ENCODE measurements at places on chromosomes 6 and 20.

DNA sequence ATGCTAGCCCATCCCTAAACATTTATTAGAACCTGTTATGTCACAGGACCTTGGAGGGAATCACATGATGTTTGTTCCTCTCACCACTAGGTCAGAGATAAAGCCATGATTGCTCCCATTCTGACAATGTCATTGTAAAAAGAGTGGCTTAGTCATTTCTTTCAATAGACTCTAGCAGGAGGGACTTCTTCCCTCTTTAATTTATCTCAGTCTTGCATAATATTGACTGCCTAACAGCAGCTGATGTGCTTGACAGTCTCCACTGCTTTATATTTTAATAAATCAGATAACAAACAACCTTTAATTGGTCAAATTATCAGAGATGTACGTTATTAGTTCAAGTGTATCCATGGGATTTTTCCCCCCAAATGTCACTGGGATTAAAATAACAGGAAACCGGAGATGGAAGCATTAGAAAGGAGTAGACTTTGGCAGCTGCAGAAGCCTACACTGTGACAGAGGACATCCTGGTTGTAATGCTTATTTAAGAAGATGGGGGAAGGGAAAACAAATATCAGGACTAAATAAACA lies 39.6 kb downstream of the LAMA4 start:
- peak; percentile 7 for DNase-seq

DNA sequence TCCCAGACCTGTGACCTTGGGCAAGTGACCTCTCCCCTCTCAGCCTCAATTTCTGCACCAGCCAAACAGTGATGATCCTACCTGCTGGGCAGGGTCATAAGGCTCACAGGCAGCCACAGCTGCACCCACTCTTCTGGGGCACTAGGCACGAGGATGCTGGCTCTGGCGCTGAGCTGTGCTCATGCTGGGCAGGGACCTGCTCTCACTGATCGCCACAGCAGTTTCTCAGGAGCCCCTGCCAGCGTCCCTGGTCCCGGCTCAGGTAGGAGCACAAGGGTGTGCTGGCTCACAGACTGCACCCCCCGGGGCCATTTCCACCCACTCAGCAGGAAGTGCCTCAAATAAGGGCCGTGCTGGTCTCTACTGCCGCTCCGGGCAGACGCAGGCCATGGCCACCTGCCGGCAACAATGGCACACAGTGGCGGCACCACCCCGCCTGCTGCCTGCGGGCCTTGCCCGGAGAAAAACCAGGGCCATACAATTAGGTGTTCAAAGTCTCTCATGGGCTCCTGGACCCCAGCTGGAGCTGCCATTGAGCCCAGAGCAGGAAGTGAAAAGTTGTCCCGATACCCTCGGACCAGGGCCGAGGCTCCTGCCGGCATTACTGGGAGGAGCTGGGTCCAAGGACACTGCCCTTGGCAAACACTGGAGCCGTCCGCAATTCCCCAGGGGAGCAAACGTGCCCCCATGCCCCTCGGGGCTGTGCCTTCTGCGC lies 4.6 kb upstream of the CABLES2 start:
- peak; percentile 81 for DNase-seq

DNA sequence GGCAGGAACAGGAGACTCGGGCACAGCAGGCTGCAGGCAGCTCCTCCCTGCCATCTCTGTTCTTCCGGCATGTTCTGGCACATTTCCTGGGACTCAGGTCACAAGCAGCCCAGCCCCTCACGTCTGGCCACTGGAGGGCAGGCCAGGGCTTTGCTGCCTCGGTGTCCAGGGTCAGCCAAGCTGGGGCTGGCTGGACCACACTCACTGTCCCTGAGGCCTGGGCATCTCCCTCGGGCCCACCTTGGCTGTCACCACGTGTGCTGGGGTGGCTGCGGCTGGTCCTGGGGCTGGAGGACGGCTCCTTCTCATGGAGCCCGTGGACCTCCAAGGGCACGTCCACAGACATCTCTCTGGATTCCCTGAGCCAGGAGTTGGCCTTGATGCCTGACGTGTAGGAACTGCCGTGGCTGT lies 18.5 kb downstream of the FRMD1 start:
- DNase-seq = peak; percentile 38

GRCh38 chr20:22824077-22824476 lies 211.0 kb upstream of the SSTR4 start:
- DNase-seq = no peak

- DNase-seq = no peak
These were observed 122.2 kb upstream of the ATXN1 start for GRCh38 chr6:16883414-16883813.

- DNase-seq = no peak
These were observed 55.6 kb downstream of the ZNF292 start for GRCh38 chr6:87210979-87211378.

DNA sequence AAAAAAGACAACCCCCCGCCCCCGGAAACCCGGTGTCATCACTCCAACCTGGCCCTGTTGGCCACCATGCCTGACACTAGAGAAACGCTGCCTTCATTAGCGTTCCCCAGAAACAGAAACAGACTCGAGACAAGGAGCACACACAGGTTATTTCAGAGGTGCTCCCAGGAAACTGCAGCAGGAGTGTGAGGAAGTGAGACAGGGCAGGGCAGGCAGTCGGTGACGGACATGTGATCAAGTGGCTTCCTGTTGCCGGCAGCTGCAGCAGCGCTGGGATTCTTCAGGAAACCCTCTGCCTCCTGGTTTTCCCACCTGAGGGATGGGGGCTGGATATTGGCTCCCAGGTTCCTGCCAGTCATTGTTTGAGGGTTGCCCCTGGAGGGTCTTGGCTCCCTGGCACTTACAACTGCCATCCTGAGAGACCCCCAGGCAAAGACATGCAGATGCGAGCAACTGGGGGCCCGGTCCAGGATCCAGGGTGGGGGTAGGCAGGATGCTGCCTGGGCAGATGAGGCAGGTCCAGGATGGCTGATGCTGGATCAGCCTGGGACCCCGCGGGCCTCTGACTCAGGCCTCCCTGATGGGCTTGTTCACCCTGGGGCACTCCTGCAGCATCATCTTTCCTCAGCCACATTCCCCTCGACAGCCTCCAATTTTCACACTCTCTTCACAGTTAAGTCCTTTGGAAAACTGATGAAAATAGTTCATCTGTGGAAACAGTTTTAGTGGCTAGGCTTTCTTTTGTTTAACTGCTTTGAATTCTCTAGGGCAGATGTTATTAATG lies 150.7 kb upstream of the SYNDIG1 start:
- DNase-seq = no peak

GRCh38 chr6:93365445-93365844 lies 53.9 kb downstream of the EPHA7 start:
- no peak for DNase-seq

- no peak for DNase-seq
These were observed 627.4 kb upstream of the CITED2 start for GRCh38 chr6:140001821-140002341.

DNA sequence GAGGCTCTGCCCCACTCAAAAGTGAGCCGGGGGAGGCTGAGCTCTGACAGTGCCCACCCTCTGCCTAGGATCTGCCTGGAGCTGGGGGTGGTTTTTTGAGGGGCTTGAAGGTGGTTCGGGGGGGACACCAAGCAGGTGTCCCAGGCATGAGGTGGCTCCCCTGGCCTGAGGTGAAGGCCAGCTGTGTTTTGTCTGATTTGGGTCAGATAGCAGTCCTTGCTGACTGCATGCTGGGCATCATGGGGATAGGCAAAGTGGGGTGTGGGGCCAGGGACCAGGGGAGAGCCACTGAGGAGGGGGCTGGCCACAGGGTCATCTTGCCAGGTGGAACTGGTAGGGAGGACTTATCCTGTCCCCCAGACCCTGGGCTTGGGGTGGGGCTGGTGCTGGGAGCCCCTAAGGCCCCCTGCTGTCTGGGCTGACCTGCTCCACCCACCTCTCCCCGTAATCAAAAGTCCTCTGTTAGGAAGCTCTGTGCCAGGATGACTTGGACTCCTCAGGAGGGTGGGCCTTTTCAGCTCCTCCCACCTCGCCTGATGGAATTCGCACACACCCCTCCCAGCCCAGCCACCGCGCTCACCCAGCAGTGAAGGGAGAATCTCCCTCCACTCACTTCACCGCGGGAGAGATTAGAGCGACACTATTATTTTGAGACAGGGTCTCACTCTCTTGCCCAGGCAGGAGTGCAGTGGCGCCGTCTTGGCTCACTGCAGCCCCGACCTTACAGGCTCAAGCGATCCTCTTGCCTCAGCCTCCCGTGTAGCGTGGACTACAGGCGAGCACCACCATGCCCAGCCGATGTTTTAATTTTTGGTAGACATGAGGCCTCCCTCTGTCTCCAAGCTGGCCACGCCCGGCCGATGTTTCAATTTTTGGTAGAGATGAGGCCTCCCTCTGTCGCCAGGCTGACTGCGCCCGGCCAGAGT lies 1.5 kb upstream of the COL9A3 start:
- DNase-seq = no peak

- peak; percentile 60 for DNase-seq
These were observed 530.4 kb downstream of the QKI start for GRCh38 chr6:163944897-163945296.

DNA sequence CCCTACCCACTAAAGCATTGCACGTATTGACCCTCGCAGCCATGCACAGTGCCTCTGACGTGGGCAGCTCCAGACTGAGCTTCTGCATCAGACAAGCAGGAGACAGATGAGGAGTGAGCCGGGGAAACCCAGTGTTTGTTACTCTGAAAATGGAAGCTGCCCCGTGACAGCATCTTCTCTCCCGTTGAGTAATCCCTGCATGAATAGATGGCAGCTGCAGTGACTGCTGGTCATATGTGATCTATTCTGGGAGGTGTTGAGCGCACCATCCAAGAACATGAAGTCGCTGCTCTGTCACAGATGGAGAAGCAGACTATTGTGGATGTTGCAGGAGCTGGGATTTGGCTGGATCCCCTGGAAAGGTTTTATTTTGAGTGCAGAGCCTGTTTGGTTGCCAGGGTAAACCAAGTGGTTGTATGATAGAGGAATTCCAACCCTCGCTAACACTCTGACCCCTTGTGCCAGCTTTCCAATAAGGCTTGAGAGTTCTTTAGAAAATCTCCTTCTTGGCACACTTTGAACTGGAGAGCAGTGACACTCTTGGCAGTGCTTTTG lies 242.2 kb downstream of the NRN1 start:
- DNase-seq = no peak

DNA sequence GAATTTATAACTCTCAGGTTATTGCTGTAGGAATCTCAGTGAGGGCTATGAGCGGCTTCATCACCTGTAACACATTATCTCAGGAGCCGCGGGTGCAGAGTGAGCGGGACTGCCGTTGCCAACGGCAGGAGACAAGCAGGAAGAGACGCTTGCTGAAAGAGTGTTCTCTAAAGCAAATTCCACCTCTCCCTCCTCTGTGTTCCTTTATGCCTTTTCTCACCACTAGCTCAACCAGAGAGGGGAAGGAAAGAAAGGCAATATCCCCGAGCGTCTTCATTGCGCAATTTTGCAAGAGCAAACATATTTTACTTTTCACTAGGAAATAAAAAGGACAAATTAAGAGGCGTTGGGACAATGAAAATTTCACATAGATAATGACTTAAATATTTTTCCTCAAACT lies 185.2 kb upstream of the EXOC2 start:
- no peak for DNase-seq

- DNase-seq = peak; percentile 42
These were observed 21.8 kb downstream of the PCK1 start for GRCh38 chr20:57582432-57583288.

- peak; percentile 24 for DNase-seq
These were observed 39.6 kb downstream of the RNF217 start for GRCh38 chr6:125001684-125002405.

DNA sequence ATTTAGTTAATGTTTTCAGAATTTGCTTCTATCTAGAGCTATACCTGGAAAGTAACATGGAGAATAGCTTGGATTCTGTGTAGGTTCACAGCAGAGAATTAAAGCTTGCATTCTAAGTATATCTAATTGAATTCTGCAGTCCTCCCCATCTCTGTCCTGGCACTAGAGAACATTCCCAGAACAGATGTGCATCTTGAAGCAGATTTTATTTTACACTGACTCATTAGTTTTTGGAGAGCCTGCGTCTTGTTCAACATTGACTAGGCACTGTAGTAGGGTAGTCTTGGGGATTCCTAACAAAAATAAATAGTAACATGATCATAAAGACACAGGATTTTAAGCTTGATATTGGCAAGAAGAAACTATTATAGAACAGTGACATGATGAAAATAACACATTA lies 36.2 kb upstream of the BAG2 start:
- DNase-seq = no peak

DNA sequence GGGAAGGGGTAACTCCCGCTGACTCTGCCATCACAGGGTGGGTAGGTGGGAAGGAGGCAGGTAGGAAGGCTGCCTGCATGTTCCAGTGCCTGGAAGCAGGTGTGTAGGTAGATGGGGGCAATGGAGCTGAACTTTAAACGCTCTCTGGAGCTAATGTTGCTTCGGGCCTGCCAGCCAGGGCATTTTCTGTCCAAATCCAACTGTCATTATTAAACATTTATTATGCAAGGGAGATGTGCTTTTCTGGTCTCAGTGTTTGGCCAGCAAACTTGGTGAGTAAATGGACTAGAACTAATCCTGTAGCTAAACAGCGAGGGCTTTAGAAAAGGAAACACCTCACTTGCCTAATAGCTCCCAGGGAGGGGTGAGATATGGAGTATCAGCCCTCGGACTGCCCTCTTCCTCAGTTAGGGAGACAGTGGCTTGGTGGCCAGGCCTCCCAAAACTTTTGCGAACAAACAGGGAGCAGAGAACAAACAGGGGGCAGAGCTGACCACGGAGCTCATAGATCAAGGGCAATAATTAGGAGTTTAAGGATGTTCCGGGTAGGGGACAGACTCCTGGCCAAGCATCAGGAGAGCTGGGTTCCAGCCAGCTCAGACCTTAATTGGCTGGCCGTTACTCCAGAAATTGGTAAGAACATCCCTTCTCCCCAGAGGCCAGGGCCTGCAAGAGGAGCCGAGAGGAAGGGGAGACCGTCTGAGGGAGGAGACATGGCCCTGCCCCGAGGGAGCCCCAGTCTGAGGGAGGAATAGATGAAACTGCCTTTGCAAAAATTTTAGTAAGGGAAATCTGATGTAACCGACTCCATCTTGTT lies 131.1 kb downstream of the VEGFA start:
- peak; percentile 88 for DNase-seq

GRCh38 chr6:63936399-63936798 lies 300.8 kb downstream of the PHF3 start:
- DNase-seq = no peak

GRCh38 chr6:27679964-27680694 lies 207.2 kb upstream of the ZNF184 start:
- no peak for DNase-seq

GRCh38 chr20:49275636-49276035 lies 2.2 kb downstream of the ZNFX1 start:
- no peak for DNase-seq
